ENCODE measurements at places on chromosomes 1 and 21.

DNA sequence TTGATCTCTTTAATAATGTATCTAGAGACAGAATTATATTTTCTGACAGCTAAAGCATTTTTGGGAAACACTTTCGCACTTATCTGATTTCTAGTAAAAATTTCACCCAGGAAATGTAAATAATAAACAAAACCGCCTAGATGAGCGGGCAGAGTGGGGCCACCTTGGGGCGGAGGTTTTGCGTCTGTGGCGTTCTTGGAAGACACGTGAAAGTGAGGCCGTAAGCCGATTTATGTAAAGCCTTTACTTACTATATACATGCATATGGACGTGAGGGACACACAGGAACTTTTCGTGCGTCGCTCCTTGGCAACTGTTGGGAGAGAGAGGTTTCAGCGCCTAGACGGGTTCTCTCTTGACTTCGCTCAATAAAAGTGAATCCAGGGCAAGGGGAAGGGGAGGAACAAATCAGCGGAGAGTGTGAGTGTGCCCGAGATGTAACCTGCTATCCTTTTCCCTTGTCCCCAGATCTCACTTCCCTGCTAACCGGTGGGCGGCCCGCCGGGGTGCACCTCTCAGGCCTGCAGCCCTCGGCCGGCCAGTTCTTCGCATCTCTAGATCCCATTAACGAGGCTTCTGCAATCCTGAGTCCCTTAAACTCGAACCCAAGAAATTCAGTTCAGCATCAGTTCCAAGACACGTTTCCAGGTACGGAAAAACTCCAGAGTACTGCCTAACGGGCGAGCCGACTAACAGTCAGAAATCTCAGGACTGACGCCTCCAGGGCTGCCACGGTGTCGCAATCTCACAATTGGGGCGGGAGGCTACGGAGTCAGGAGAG is 1.7 kb downstream of the HLX start:
- no peak for DNase-seq

GRCh38 chr1:28272215-28272852 is 13.0 kb downstream of the SESN2 start:
- no peak for DNase-seq

DNA sequence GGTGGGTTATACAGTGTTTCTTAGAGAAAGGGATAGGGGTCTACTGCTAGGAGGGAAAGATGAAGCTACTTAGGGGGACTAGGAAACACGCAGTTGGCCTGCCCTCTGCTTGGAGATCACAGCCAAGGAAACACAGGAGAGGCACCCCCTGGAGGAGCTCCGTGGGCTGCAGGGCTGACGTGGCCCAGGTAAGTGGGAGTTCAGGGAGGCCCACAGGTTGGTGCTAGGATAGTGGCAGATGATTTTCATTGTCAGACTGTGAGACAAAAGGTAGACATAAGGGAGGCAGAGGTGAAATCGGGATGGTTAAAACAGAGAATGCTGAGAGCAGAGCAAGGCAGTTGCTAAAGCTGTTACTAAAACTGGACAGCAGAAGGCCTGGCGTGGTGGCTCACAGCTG is 463.0 kb downstream of the DSCAM start:
- DNase-seq, result no peak

- DNase-seq, result peak; percentile 35
These were observed 2.0 kb upstream of the MARCKSL1 start for GRCh38 chr1:32337855-32338636.

- no peak for DNase-seq
These were observed 1.2 kb downstream of the PPT1 start for GRCh38 chr1:40095806-40096205.

DNA sequence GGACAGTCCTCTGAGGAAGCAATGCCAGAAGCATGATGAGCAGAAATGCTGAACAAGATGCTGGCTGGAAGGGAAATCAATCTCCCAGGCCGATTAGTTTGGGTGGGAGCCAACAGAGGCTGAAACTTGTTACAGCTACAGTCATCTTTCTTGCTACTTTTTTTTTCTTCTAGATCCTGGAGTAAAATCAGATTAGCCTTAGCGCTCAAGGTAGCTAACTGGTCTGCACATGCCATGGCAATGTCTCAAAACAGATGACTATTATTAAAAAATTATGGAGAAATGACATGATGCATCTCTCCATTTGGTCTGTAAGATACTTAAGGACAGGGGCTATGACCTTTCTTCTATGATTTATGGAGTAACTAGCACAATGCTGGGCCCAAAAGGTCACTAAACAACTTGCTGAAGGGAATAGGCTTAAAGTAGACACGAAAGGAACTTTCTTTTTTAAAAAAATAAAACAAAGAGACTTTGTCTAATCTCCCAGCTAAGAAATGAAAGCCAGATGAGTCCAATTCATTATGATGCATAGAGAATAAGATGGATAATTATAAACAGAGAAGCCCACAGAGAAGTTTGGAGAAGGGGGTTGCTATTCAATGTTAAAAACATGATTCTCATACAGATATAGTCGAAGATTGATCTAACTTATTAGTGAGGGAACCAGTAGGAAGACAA is 42.5 kb downstream of the UTP25 start:
- no peak for DNase-seq
